ENCODE measurements at places on chromosomes 13 and 19.
A peak's percentile ranks its signal among the peaks of the same experiment; 100 is the strongest.

- DNase-seq = no peak
Measured at GRCh38 chr13:27570906-27571305, 49.4 kb downstream of the LNX2 start.

DNA sequence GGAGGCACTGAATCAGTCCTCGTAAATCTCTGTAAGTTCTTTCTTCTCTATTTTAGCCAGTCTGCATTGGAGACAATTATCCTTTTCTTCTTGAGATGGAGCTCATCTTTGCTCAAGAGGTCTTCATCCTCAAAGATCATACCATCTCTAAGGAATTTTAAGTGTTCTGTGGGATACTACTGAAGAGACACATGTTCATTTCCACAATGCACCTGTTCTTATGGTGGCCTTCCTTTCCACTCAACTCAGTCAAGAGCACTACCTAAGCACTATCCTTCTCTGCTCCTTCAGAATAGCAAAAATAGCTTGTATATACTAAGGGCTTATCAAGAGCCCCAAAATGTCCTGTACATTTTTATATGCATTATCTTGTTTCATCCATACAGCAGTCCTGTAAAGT lies 214.0 kb downstream of the KLF5 start:
- DNase-seq = no peak

GRCh38 chr13:70884196-70884595 lies 775.9 kb upstream of the KLHL1 start:
- no peak for DNase-seq

GRCh38 chr13:77056382-77056781 lies 29.4 kb upstream of the FBXL3 start:
- DNase-seq = no peak

DNA sequence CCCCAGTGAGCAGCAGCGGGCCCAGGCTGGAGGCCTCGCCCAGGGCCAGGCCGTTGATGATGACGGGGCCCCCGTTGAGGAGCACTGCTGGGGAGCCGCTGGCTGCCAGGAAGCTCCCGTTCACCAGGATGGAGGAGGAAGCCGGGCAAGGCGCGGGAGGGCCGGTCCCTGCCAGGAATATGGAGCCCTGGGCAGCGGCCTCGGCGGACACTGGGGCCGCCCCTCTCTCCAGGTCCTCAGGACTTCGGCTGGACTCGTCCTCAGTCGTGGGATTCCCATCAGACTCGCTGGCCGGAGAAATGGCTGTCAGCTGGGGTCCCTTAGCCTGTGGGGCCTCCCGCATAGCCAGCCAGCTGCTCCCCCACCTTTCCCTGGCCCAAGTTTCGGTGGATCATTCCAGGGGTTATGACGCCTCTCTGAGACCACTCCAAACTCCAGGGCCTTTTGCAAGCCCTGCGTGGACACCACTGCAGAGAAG lies 2.1 kb downstream of the SIX5 start:
- no peak for DNase-seq

- no peak for DNase-seq
Measured at GRCh38 chr13:67791047-67791446, 560.9 kb upstream of the PCDH9 start.

GRCh38 chr13:33800646-33801186 lies 17.2 kb upstream of the RFC3 start:
- no peak for DNase-seq

DNA sequence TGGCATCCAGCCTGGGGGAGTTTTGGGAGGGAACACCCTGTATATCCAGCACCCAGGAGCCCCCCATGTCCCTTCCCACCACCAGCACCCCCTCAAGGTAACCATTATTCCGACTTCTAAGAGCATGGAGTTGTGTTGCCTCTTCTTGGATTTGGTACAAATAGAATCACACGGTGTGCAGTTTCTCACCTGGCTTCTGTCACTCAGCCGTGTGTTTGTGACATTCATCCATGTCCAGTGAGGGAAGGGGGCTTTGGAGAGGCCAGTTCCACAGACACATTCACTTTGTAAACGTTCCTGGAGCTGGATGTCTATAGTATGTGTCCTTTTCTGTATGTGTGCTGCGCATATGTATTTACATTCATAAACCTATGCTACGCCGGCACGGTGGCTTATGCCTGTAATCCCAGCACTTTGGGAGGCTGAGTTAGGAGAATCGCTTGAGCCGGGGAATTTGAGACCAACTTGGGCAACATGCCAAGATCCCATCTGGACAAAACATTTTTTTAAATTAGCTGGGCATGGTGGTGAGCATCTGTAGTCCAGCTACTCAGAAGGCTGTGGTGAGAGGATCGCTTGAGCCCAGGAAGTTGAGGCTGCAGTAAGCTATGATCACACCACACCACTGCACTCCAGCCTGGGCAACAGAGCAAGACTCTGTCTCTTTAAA lies 36.6 kb downstream of the MYH14 start:
- no peak for DNase-seq

- DNase-seq = no peak
Measured at GRCh38 chr13:32804673-32805230, 211.5 kb upstream of the KL start.

DNA sequence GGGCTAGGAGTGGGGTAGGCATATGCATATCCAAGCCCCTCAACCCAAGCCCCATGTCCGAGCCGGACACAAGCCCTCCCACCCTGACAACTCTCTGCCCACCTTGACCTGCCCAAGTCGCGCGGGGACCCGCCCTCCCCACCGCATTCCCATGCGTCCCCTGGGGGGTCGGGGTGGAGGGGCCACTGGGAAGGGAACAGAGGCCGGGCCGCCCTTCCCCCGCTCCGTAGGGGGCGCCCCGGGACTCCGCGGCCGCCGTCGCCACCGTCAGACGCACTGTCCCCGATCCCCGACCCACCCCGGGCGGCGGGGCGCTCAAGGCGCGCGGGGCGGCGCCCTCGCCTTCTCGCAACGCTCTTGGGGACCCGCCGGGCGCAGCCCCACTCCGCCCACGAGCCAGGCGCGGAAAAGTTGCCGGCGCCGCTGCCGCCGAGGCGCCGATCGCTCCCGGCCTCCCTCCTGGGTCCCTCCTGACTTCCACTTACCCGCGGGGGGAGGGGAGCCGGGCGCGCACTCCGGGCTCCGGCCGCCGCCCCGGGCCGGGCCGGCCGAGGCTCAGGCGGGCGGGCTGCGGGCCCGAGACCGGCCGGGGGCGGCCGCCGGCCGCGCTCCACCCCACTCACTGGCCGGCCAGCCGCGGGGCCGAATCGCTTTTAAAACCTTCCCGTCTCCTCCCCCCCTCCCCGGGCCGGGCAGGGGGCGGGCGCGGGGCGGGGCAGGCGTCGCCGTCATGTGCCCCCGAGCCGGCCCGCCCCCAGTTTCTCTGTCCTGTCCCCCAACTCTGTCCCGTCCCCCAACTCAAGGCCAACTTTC lies 34.4 kb upstream of the NANOS3 start:
- DNase-seq = peak; percentile 96

GRCh38 chr19:21835810-21836444 lies at the start of gene ZNF43:
Gene ZNF43, minus strand, starts transcription at chr19:21836182. Its CDS starts 144 bp downstream, at chr19:21836038.
- peak; percentile 99 for DNase-seq

DNA sequence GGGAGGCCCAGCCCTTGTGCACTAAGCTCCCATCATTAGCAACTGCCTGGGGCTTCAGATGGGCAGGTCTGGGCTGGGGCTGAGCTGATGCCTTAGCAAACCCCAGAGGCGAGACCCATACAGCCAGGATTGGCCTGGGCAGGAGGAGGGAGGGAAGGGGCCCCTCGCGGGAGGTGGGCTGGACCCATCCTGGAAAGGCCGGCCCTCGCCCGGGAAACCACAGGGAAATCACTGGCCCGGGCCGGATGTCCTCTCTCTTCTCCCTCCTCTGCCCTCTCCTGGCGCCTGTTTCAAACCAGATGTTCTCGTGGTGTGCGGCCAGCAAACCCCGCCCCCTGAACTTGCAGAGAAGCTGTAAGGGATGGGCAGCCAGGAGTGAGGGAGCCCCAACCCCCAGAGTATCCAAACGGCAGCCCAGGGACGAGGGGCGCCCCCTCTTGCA lies 43.1 kb downstream of the TMEM255B start:
- DNase-seq = peak; percentile 85

- no peak for DNase-seq
Measured at GRCh38 chr13:49400755-49401659, 42.9 kb downstream of the CAB39L start.

GRCh38 chr19:30804751-30805150 lies 432.6 kb downstream of the ZNF536 start:
- DNase-seq = no peak

GRCh38 chr13:68023838-68024581 lies 793.9 kb upstream of the PCDH9 start:
- DNase-seq = no peak

DNA sequence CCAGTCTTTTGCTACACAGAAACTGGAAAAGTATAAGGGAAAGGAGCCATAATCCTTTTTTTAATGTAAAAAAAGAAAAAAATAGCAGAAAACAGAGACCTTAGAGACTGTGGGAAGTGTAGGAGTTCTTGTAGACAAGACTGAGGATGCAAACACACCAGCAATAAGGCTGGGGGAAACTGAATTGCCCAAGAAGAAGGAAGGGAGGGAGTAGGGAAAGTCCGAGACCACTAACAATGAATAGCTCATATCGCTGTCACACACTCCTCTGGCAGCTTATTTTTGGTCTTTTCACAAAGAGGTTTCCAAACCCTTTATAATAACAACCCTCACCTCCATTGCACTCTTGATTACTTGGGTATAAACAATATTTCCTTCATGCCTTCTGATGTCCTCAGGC lies 952.0 kb downstream of the SLITRK5 start:
- DNase-seq = no peak

DNA sequence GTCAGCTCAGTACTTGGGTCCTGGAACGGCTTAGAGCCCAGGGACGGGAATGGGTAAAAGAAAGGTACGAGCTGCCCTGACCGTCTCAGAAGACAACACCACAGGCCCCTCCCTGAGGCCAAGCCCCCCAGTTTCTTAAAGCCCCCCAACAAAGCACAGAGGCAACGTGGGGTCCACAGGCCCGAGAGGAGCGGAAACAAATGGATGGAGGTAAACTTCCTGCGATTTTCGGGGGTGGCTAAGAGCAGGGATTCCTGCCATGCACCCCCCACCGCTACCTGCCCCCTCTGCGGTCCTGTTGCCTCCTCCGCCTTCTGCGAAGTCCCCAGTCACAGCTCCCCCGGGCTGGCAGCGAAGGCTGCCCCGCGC lies 48.2 kb downstream of the PTPRS start:
- no peak for DNase-seq

DNA sequence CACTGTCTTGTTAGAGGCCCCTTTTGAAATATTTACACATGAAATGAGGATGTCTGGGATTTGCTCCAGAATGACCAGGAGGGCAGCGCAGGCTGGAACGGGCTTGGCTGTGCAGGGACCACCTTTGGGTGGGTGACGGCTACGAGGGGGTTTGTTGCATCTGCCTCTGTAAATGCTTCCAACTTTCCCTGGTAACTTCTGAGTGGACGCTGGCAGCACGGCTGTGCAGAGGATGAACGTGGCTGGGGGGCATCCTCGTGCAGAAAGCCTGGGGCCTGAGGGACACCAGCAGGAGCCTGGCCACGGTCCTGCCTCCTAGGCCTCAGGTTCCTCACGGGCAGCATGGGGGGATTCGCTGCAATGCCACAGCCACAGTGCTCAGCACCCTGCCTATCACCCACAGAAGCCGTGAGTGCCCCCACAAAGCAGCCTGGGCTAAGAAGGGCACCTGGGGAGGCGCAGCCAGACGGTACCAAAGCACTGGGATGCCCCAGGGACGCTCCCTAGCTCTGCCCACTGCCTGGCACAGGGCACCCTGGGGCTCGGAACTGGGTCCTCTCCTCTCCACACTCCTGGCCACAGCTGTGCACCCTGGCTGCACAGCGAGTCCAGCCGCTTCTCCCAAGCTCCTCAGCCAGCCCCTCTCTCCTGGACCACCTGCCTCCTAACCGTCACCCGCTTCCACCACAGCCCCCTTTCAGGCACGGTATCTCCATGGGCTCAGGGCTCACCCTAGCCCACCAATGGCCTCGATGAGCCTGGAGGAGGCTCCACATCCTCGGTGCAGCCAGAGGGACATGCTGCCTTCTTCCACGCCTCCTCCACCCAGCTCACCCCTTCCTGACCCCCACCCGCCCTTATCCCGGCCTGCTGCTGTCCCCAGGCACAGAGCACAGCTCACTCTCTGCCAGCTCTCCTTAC lies 44.5 kb downstream of the MLLT1 start:
- no peak for DNase-seq

DNA sequence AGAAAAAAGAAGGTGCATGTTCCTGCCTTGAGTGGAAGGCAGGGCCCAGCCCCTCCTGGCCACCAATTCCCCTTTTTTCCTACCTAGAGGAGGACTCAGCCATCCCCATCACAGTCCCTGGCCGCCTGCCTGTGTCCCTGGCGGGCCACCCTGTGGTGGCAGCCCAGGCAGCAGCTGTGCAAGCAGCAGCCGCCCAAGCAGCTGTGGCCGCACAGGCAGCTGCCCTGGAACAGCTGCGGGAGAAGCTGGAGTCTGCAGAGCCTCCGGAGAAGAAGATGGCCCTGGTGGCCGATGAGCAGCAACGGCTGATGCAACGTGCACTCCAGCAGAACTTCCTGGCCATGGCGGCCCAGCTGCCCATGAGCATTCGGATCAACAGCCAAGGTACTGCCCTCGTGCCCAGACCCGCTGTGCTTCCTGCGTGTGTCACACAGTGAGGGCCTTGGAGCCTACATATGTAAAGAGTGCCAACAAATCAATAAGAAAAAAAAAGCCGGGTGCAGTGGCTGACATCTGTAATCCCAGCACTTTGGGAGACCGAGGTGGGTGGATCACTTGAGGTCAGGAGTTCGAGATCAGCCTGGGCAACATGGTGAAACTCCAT lies 17.6 kb upstream of the WDR18 start:
- no peak for DNase-seq

GRCh38 chr19:12994701-12995595 lies at the start of gene NFIX:
Gene NFIX, plus strand, starts transcription at chr19:12995475. Its CDS starts 363 bp downstream, at chr19:12995838.
- peak; percentile 80 for DNase-seq

DNA sequence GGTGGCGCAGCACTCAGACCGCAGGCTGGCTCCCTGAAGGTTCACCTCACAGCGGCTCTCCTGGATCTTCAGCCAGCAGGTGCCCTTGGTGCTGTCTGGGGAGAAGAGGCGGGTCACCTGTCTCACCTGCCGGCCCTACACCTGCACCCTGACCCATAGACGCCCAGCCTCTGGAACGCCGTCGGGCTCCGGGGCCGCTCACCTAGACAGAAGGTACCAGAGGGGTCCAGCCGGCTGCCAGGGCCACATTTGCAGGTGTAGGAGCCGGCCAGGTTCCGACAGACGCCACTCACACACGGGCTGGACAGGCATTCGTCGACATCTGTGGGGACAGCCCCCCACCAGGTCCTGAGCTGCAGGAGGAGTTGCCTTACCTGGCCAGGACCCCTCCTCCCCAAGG lies 22.9 kb downstream of the FBN3 start:
- DNase-seq = no peak
